ENCODE measurements at places on chromosomes 2 and 18. TPM values are rescaled to one million over a fixed set of nuclear protein-coding genes. Genes with fewer than 3 reads are reported as not detected.

- no peak for DNase-seq
- H3K27ac ChIP-seq: no peak overlapping the region
- H3K27me3 ChIP-seq: no peaks in the 10 kb centered on the region
- no peaks in the 10 kb centered on the region for H3K36me3 ChIP-seq
- H3K4me3 ChIP-seq: no peak overlapping the region
- H3K4me1 ChIP-seq: no peaks in the 10 kb centered on the region
Measured at GRCh38 chr2:80887841-80888378, 583.4 kb upstream of the LRRTM1 start.

DNA sequence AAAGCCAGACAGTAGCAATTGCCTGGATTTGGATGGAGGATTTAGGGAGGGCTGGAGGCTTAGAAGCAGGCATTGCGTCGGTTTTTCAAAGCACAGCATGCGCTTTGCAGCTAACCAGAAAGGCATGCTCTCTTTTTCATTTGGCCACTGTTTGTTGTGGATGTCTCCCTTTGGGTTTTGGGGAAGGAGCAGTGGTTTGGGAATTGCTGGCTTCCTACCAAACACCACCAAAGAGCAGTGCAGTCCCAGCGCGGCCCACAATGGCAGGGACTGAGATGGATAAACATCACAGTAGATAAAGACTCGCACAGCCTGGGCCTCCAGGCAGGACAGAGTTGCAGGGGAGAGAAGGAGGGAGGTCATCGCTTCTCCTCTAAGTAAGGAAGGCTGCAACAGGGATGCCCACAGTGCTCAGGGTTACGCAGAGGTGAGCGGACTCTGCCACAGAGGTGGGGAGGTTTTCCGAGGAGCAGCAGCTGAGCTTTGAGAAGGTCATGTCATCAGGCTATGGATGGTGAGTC is 148.5 kb downstream of the MYT1L start:
- DNase-seq: no peak
- H3K4me3 ChIP-seq: no peak overlapping the region
- no peaks in the 10 kb centered on the region for H3K4me1 ChIP-seq
- no peak overlapping the region for H3K27ac ChIP-seq
- H3K36me3 ChIP-seq: no peaks in the 10 kb centered on the region

Gene LCT
- 0.19 TPM for total RNA-seq

Gene COL5A2
- total RNA-seq: 0.72 TPM

Gene LTBP1
- total RNA-seq: 0.27 TPM

Gene TUBA3E
- total RNA-seq: not detected

Gene LONRF2
- 0.02 TPM for total RNA-seq
